LoVo (cell line): ENCODE measurements at places on chromosomes 16 and 17.
A peak's percentile ranks its signal among the peaks of the same experiment; 100 is the strongest.

DNA sequence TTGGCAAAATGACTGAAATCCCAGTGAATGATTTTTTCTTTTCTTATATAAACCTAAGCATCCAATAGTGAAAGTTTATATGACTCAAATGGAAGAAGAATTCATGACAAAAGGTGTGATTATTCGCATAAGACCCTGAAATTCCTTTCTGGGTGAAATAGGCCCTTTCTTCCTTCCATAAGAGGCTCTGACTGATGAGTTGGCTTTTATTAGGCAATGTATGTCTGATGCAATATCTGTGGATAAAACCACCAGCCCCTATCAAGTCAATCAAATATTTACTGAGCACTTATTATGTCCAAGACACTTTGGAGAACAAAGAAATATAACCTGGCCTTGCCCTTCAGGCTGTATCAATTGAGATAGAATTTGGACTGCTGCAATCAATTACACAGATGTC, 316.6 kb downstream of the CDH13 start:
- no peak for DNase-seq

GRCh38 chr16:62863139-62863538, 826.9 kb upstream of the CDH8 start:
- DNase-seq = no peak

DNA sequence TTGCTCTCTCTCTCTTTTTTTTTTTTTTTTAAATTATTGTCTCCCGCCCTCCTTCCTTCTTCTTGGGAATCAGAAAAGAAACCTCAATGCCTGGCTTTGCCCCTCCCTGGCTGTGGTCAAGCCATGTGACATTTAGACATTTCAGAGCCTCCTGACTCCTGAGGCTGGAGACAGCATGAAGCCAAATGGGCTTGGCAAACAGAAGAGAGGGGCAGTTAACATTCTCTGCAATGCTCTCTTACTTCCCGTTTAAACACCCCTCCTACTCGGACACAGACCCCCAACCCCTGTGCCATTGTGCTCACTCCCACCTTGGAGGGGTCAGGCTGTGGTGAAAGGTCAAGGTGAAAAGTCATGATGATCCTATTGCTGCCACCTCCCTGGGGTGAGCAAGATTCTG, 14.7 kb upstream of the MEOX1 start:
- DNase-seq = peak; percentile 19

DNA sequence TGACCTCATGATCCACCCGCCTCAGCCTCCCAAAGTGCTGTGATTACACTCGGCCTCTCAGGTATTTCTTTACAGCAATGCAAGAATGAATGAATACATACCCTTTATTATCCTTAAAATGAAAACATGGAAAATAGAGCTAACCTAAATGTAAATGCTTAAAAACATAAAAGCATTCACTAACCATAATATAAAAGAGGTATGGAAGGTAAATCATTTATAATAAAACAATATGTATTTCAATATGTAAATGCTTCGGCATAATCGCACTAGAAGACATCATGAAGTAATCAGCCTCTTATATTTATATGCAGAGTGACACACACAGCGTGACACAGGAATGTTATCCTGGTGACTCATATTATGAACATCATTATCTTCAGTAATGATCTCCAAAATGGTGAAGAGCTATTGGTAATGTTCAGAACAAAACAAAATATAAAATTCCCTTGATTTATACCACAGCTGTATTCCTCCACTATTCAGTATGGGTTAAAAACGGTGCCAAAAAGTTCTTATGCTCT, 53.9 kb downstream of the AIPL1 start:
- no peak for DNase-seq

DNA sequence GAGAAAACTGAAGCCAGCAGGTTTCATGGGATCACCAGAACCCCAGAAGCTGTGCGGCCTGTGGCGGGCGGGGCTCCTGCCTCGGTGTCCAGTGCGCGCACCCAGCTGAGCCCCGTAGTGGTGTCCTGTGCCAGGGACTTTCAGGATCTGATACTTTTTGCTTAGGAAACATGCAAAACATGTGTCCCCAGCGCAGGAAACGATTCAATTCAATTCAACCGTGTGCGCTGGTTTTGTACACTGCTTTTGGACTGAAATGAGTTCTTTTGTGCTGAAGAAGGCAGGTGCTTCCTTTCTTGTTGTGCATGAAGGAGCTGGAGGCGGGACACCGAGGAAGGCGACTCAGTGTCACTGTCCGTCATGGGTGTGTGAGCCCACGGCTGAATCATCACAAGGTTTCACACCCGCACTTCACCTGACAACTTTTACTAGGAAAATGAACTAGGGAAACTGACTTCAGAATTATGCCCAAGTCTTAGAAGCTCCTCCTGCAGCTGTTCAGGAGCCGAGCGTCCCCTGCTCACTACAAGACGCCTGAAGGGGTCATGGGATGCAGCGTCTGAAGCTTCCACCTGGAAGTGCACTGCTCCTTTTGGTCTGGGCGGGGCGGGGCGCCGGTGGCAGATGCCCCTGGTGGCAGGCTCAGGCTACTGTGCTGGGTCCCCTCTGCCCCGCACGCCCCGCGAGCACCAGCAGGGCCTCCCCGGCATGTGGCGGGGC, 31.4 kb upstream of the ZNF750 start:
- DNase-seq = no peak

DNA sequence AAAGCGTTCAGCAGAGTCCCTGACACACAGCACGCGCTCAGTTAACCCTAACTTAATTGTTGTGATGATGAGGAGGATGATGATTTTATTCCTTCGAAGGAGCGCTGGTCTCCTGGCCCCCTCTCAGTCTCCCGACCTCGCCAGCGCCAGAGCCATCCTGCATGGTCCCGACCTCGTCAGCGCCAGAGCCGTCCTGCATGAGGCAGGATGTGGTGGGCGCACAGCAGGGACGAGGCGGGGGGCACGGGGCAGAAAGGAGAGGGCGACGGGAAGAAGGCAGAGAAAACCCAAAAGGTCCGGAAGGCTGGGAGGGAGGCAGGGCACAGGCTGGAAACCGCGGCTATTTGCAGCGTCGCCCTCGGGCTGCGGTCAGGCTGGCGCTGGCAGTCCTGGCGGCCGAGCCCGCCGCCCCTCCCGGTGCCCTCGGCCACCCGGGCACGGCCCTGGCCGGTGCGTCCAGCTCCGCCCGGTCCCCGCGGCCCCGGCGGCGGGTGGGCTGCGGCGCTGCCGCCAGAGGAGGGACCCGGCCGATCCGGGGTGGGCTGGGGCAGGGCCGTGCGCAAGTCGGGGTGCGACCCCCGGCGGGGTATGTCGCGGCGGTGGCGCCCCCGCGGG, 3.0 kb upstream of the TAC4 start:
- peak; percentile 15 for DNase-seq

DNA sequence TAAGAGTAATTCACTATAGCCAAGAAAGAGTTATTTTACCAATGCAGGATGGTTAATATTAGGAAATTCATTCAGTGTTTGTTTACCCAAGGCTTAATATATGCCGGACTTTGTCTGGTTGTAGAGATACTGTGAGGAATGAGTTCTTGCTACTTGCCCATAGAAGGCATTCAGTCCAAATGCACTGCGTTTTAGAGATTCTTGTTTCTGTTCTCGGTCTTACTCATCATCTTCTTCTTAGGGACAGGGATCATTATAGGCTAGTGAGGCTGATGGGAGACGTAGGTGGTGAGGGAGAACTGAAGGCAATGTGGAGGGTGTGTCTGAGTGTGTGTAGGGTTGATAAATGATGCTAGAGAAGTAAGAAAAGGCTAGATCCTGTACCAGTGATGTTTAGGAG, 90.7 kb downstream of the OR1D5 start:
- no peak for DNase-seq

GRCh38 chr16:51391798-51392511, 240.9 kb upstream of the SALL1 start:
- DNase-seq = no peak

DNA sequence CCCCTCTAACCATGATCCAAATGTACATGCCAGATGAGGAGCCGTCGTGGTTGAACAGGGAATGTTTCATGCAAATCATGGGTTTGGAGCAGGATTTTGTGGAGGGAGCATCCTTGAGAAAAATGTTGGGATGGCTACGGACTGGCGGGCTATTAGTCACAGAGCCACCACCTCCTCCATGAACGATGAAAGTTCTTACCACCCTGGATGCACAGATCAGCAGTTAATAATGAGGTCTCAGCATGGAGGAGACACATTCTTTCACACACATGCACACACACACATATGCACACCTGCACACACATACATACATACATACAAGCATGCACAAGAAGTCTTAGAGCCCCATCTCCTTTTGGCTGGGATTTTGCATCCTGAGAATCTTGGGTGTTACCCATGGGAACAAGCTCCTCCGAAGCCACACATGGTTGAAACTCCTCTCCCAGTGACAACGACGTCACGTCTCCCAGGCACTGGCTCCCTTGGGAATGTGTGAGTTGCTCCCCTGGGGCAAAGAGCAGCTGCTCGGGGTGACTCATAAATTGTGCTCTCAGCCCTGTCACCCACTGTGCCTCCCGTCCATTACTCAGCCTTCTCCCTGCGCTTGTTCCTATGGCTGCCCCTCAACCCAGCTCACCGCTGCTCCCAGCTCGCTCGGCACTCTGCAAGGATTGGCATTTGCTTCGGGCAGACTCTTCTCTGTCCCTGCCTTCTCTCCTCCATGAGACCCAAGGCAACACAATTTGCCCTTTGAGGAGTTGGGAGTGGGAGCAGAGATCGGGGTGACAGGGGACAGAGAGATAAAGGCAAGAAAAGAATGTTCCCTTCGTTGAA, 344.6 kb downstream of the SOX9 start:
- DNase-seq = peak; percentile 92

DNA sequence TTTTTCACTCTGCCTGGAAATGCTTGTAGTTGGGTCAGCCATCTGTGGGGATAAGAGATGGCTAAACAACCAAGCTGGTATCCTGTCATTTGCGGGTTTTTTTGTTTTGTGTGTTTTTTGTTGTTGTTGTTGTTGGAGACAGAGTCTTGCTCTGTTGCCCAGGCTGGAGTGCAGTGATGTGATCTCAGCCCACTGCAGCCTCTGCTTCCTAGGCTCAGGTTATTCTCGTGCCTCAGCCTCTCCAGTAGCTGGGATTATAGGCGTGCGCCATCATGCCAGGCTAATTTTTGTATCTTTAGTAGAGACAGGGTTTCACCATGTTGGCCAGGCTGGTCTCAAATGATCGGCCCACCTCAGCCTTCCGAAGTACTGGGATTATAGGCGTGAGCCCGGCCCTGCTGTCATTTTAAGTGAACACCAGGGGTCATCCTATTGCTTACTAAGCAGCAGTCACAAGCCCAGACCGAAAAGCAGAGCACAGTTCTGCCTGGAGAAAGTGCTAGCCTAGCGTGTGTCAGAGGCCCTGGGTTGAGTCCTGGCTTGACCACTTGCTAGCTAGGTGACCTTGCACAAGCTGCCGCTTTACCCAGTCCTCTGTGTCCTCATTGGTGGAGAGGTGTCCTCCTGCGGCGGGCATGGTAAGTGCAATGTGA, 4.6 kb downstream of the SMCR8 start:
- no peak for DNase-seq

GRCh38 chr17:13996276-13996675, 73.0 kb upstream of the COX10 start:
- no peak for DNase-seq

DNA sequence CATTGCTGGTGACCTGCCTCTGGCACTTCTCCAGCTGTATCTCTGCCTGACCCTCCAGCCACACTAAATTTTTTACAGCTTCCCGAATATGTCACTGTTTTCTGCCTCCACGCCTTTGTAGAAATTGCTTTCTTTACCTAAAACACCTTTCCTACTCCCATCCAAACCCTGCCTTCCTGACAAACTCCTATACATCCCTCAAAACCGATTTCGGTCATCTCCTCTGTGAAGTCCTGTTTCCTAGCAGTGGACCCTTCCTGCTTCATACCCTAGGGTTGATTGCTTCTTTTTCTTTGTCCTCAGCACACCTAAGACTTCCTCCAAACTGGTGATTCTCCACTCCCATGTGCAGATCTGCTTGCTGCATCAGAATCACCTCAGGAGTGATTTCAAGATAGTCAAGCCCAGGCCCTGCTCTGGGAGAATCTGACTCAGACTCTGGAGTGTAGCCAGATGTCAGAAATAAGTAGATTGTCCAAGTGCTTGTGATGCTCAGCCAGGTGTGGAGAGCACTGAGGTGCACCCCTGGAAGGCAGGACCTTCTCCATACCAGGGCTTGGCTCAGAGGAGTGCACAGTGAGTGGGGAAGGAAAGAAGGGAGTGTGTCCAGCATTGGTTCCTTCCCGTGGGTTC, 184.2 kb downstream of the COPRS start:
- DNase-seq = no peak

DNA sequence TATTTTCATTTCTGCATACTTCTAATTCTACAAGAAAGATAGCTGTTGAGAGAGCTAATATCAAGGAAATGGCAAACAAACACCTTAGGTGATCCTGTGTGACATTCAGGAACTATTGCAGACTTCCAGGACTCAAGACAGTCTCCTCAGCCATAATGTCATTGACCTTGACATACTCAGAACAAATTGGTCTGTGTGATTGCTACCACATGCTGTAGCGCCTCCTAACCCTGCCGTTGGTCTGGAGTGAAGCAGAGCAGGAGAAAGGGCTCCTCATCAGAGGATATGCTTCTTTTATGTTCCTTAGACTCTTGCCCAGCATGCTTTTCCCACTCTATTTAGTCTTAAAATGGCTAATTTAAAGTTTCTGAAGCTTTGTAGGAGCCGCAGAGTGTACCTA, 194.2 kb upstream of the TBX2 start:
- no peak for DNase-seq

- DNase-seq = no peak
These were observed 1.2 kb downstream of the NPTX1 start for GRCh38 chr17:80474961-80475909.

DNA sequence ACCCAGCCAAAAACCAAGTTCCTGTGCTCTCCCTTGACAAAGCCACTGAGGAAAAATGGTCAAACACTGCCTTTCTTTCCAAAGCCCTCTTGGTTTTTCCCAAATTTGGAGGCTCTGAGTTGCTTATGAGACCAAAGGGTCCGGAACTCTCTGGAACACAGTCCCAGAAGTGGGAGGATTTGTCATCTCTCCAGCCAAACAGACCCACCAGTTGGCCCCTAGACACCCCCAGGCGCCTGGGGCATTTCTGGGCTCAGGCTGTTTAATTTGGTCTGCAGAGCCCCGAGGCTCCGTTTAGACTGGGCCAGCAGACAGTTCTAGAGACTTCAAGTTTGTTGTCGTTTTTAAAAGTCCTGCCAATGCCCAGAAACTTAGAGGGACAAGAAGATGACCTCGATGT, 239.1 kb downstream of the SEC14L1 start:
- no peak for DNase-seq

DNA sequence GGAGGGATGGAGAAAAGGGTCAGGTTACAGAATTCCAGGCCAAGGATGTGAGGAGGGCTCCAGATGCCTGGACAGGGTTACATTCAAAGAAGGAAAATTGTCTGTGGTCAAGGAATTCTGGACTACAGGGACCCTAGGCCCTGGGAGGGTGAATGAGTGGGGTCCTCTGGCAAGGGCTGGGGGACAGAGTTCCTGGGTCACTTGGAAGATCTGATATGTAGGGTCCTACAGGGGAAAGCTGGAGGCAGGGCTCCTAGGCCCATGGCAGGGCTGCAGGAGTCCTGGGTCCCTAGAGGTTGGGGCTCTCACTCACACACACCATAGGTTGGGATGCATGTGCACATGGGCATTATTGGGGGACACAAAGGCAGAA, 46.3 kb upstream of the ACSM2B start:
- DNase-seq = no peak

GRCh38 chr17:67891481-67892119, 66.3 kb downstream of the BPTF start:
- DNase-seq = no peak

GRCh38 chr16:63998-64913, 8.2 kb downstream of the RHBDF1 start:
- DNase-seq = no peak
